NCI-H1105 treated with DMSO at 0.1 percent for 48 hours (cell line): ENCODE measurements at places on chromosomes 2 and 18.

- DNase-seq: no peak
Measured at GRCh38 chr18:9902832-9903231, 11.0 kb upstream of the VAPA start.

DNA sequence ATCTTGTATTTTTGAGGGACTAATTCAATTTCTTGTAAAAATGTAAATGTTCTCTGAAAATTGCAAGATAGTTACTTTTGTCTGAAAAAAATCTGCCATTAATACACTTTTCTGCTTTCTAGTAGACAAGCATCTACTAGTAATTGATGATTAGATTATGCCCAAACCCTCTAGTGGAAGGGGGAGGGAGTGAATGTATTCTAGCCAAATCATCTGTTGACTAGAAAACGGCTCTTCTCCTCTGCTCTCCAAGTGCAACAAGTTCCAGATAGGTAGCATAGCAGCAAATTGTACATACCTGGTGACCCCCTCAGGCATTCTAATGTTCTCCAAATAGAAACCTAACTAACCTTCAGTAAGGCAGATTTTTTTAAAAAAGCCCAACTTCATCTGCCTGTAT is 58.6 kb downstream of the RELCH start:
- DNase-seq: no peak

- no peak for DNase-seq
Measured at GRCh38 chr18:49677762-49678413, 116.0 kb downstream of the LIPG start.

GRCh38 chr2:158509928-158510797 is 53.4 kb downstream of the PKP4 start:
- DNase-seq: no peak

- DNase-seq: no peak
Measured at GRCh38 chr2:229831805-229832509, 89.9 kb downstream of the TRIP12 start.

- DNase-seq: no peak
Measured at GRCh38 chr18:77948567-77948966, 698.9 kb downstream of the GALR1 start.
